Mesothelial cell of epicardium (in vitro differentiated cells): ENCODE measurements at places on chromosomes 6 and 20. TPM values are rescaled to one million over a fixed set of nuclear protein-coding genes. Genes with fewer than 3 reads are reported as not detected.
A peak's percentile ranks its signal among the peaks of the same experiment; 100 is the strongest.

- no peak for DNase-seq
Observed at GRCh38 chr6:55299286-55299985, 27.8 kb upstream of the GFRAL start.

GRCh38 chr6:103177791-103178190 lies 1681.9 kb downstream of the HACE1 start:
- DNase-seq, result no peak

Gene LTA
- total RNA-seq, result 0.16 to 0.18 TPM in 2 of 3 replicates, not detected in the other

DNA sequence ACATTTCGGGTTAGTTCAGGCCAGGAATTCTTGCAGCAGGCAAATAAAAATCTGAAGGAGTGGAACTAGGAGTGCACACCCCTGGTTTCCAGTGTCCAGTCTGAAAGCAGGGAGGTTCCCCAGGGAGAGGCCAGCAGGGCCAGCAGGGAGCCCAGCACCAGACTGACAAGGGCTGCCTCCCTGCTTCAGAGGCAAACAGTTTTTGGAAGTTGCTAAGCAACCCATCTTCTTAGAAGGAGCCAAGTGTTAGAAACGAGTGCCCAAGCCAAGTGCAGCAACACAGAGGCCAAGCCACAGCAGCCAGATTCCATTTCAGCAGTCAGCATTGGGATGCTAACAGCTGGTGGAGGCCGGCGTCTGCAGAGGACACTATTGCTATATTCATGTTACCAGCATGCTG lies 179.1 kb downstream of the SYNDIG1 start:
- DNase-seq, result no peak

Gene CRIP3
- 2.2 to 3.4 TPM (median 2.9 TPM) in 3 replicates for total RNA-seq

Gene THEMIS
- not detected in 3 replicates for total RNA-seq

- DNase-seq, result no peak
Observed at GRCh38 chr6:152173957-152174356, 366.5 kb downstream of the ESR1 start.

DNA sequence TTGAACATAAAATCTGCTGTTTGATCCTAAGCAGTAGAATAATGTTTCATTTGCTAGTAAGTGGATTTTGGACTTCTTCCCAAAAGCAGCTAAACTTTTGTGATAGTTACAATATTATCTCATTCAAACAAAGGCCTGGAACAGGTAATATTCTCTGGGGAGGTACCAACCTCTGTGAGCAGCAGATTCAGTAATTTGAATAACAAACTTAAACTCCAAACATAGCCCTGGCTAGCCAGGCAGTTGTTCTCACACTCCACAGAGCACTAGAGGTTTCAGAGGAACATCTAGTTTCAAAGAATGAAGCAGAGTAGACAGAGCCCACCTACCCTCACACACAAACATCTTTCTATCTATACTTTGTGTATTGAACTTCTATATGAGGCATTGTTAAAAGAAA lies 40.9 kb downstream of the LGSN start:
- no peak for DNase-seq

Gene RBPJL
- total RNA-seq, result not detected in 3 replicates

- no peak for DNase-seq
Observed at GRCh38 chr6:25670208-25670607, 18.2 kb downstream of the SCGN start.

Gene GLP1R
- total RNA-seq, result not detected in 3 replicates

Gene LAMA5
- total RNA-seq, result 571 to 618 TPM (median 601 TPM) in 3 replicates

GRCh38 chr6:15207923-15208322 lies 37.9 kb upstream of the JARID2 start:
- no peak for DNase-seq

DNA sequence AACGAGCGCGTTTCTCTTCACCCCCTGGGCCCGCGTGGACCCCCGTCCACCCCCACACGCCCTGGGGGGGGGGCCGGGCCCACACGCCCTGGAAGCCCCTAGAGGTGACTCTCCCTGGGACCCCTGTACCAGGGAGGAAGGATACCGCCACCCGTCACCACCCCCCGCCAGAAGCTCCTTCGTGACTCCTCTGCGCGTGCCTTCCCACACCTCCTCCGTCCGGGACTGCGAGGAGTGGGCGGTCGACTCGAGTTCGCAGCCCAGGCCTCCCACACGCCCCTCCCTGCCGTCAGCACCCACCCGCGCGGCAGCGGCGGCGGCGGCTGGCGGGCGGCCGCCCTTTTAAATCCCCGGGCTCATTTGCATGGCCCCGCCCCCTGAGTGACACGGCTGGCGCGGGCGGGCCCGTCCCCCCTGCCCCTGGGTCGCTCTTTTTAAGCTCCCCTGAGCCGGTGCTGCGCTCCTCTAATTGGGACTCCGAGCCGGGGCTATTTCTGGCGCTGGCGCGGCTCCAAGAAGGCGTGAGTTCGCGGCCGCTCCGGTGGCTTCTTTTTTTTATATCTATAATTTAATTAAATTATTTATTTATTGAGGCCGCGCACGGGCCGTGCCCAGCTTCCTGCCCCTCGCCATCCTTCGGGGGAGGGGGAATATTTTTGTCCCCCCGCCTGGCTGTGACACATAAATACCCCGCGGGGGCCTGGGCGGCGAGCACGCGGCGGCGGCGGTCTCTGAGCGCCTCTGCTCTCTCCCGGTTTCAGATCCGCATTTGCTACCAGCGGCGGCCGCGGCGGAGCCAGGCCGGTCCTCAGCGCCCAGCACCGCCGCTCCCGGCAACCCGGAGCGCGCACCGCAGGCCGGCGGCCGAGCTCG lies at the start of gene HMGA1:
TSS of gene HMGA1 (plus strand) at position 431 of the 873 bp plus-strand sequence. CDS start 3,908 bp downstream, outside the sequence.
- peak; percentile 85 for DNase-seq

DNA sequence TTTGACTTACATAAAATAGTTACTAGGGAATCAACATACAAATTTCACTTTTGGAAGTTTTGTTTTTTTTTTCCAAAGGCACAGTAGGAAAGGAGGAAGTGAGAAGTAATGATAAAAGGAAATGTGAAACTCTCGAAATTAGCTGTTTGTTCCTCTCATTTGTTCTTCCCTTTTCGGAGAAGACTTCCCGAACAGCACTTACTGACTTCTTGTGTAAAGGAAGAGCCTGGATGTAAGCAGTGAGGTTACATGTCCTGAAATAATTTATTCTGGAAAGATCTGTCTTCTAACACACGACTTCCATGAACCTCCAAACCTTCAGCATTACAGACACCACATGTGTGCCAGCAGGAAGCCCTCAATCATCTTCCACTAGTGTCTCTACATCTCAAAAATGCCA lies 59.1 kb downstream of the KIF16B start:
- DNase-seq, result no peak

DNA sequence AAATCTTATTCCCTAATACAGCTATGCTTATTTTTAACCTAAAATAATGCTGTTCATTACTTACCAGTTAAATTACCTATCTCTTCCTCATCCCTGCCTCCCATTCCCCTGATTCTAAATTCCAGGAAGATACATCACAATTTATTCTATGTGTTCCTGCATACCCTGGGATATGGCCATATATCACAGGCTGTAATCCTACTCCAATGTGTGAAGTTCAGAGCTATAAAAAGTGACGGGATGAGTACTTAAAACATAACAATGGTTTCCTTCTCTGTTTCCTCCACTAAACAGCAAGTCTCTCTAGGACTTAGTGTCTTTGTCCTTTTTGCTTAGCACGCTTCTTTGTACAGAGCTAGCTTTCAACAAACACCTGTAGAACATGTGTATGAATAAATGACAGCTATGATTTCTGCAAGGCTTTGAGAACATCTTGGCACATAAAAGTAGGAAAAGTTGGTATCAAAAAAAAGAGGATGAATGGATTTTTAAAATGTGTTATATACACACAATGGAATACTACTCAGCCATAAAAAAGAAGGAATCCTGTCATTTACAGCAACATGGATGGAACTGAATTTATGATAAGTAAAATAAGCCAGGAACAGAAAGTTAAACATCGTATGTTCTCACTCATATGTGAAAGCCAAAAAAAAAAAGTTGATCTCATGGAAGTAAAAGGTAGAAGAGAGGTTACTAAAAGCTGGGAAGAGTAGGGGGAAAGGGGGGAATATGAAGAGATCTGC lies 45.8 kb downstream of the SESN1 start:
- no peak for DNase-seq

- DNase-seq, result no peak
Observed at GRCh38 chr6:66161546-66162108, 454.6 kb upstream of the EYS start.

Gene HLA-DPB1
- total RNA-seq, result 12.0 to 12.7 TPM (median 12.0 TPM) in 3 replicates

DNA sequence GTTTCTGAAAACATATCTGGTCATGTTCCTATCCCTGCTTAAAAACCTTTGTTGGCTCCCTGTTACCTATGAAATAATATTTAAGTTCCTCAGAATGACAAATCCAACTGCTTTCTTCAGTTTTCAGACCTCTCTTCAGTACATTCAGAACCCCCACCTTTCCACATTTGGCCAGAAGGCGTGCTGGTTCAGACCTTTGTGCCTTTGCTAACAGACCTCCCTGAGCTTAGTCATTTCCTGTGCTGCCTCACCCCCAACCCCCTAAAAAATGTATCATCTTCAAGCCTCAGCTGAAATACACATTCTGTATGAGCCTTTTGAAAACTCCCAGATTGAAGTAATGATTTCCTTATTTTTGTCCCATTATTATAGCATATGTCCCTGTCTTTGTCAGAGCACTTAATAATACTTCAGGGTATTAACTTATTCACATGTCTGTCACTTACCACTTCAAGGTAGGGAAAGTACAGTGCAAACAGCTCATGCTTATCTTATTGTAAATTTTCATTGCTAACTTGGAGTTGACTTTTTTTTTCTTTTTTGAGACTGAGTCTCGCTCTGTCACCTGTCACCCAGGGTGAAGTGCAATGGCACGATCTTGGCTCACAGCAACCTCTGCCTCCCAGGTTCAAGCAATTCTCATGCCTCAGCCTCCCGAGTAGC lies 19.7 kb downstream of the FAM217A start:
- DNase-seq, result no peak

DNA sequence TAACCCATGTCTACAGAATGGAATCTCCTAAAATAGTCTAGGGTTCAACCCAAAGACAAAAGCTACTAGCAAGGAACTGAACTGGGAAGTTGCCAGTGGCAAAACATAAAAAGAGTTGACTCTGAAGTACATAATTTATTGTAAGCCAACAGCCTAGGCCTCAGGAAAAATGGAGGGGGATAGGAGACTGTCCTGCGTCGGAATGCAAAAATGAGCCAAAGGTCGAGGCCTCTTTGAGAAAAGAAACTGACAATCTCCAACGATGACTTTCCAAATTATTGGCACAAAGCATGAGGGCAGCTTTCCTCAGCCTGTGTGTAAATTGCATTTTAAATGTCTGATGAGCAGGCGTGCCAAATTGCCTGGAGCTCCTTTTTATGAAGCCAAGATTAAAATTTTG lies 2.1 kb downstream of the COL12A1 start:
- DNase-seq, result no peak

- DNase-seq, result no peak
Observed at GRCh38 chr20:59752101-59752586, 147.8 kb downstream of the PHACTR3 start.

DNA sequence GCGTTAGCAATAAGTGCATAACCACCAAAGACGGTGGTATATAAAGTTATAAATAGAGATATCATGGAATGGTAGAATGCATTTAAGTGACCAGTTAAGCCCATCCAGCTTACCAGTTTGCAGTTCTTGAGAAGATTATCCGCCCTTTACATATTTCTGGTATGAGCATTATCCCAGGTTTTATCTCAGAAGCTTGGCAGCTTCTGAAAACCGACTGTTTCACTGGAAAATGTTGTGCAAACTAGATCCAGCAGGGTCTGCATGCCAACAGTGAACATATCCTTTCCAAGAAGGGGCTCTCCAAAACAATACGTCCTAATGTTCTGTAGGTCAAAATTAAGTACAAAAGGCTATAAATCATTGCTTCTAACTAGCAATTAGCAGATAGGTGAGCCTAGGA lies 29.5 kb upstream of the SHLD1 start:
- no peak for DNase-seq

GRCh38 chr20:44342248-44342647 lies 5.4 kb downstream of the R3HDML start:
- DNase-seq, result no peak

DNA sequence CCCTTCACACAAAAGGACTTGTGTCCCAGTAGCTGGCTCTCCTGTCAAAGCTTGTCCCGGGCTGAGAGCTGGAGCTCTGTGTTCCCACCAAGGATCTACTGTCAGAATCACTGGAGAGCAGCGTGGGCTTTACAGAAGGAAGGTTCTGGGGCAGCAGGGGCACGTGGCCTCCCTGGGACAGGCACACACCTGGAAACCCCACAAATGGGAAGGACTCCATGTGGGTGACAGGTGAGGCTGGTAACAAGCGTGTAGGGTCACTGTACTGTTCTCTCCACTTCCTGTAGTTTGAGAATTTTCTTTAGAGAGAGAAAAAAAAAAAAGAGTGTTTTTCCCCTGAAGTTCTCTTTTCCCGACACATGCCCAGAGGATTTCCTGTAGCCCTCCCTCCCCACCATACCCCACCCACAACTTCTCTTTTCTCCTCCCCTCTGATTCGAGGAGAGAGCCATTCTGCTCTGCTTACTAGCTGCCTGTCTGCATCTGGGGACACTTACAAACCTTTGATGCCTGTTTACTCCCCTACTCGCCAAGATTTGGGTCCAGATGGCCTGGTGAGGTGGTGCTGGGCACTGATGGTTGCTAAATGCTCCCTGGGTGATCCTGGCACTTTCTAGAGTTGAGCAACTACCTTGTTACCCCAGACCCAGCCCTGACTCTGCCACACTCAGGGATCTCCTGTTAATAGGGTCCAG lies 84.1 kb upstream of the SIRPA start:
- DNase-seq, result no peak

Gene KCNK16
- total RNA-seq, result not detected in 3 replicates

- no peak for DNase-seq
Observed at GRCh38 chr6:45191414-45191813, 136.7 kb upstream of the RUNX2 start.
